ENCODE measurements at places on chromosomes 11 and 22.

DNA sequence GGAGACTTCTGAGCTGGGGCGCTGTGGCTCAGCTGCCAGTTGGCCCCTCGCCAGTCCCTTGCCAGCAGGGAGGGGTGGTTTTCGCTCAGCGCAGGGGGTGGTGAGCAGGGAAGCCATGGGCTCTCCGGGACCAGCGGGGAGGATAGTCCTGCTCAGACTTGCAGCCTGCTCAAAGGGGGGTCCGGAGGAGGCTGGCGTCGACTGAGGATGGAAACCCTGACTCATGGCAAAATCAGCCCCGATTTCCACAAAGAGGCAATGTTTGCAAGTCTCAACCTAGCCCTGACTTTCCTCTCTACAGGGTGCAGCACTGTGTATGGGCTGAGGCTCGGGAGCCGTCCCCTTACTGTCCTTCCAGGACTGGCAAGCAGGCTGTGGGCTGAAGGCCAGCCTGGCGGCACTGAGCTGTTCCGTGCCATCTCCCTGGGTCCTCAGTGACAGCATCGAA, 35.1 kb downstream of the FBLN1 start:
- no peak for DNase-seq

- DNase-seq = no peak
These were observed 180.5 kb upstream of the ZBED5 start for GRCh38 chr11:11038352-11038751.

GRCh38 chr11:56906683-56907148, 82.0 kb upstream of the OR5AK2 start:
- DNase-seq = no peak

- DNase-seq = no peak
These were observed 12.4 kb upstream of the MPPED1 start for GRCh38 chr22:43399338-43399979.

DNA sequence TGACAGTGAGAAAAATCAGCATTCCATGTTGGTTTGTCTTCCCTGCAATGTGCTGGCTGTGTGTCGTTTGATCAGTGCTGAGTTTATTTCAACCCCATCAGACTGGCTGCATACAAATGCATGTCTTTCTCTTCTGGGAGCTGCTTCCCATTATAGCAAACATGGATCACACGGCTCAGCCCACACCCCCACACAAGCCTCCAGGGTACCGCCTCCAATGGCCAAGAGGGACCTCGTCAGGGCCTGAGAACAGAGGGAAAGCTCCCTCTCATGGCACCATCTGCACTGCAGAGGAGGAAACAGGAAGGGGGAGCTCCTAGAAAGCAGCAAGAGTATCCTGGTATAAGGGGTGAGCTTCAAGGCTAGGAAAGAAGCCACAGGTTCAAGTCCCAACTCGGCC, 214.2 kb downstream of the LARGE1 start:
- no peak for DNase-seq

All from stimulated activated CD8-positive, alpha-beta memory T cell treated with anti-CD3 and anti-CD28 coated beads, Interleukin-7, amount 100 ng/mL, for 4 hours (primary cell).